Suppressor macrophage treated with lipopolysaccharide for 4 hours (primary cell): ENCODE measurements at places on chromosomes 7 and 10.
A peak's percentile ranks its signal among the peaks of the same experiment; 100 is the strongest.

DNA sequence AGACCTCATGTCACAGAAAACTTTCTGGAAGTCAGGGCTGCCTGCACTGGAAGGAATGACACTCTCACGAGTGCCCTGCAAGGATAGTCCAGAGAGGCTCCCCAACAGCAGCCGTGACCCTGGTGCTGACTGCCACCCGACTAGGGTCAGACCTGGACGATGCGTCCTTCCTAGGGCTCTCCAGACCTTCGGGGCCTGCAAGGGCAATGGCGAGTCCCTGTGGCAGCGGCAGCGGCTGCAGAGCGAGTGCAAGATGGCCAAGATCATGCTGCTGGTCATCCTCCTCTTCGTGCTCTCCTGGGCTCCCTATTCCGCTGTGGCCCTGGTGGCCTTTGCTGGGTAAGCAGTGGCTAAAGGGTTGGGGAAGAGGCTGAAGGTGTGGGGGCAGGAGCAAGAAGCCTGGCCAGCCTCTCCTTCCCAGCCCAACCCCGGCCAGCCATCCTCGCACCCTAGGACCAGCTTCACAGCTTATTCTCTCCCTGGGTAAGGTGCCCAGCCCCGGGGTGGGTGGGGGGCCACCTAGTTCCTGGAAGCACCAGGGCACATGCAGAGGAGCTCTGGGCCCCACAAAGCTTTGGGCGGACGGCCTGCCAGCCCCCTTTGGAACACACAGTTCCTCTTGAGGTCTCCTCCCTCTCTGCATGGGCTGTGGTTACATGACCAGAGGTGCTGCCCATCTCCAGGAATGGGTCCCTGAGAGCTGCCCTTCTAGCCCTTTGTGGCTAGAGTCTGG is 5.5 kb downstream of the OPN4 start:
- DNase-seq: no peak

DNA sequence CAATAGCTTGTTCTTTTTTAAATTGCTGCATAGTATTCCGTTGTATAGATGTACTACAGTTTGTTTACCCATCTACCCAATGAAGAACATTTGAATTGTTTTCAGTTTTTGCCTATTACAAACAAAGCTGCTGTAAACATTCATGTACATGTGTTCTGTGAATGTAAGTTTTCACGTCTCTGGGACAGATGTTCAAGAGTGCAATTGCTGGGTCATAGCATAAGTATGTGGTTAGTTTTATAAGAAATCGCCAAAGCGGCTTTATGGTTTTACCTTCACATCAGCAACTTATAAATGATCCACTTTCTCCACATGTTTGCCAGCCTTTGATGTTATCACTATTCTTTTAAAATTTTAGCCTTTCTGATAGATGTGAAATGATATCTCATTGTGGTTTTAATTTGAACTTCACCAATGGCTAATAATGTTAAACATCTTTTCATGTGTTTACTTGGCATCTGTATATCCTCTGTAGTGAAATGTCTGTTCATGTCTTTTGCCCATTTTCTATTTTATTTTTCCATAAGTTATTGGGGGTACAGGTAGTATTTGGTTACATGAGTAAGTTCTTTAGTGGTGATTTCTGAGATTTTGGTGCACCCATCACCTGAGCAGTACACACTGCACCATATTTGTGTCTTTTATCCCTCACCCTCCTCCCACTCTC is 73.5 kb downstream of the TBXAS1 start:
- DNase-seq: no peak

DNA sequence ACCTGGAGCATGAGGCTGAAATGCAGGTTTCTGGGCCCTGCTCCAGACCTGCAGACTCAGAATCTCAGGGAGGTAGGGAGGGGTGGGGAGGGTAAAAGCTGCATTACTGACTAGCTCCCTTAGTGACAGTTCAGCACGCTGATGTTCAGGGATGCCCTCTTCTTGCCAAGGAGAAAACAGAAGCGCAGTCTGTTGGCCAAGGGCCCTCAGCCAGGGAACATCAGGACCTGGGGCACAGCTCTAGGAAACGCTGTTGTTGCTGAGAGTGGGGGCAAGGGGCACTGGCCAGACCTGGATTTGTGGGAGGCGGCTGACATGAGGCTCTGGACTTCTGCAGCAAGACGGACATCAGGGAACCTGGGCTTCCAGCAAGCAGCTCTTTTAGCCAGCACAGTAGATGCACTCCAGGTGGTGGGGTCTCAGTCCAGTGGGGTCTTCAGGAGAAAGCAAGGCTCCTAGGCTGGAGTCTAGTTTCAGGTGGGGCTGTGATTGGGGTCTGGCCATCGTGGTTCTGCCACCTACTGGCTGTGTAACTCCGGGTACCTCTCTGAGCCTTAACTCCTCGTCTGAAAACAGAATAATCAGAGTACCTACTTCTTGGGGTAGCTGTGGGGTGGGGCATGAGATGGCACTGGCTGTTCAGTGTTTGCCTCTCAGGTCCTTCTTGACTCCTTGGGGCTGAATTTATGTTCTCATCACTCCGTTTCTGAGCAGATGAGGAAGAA is 72.9 kb upstream of the PRLHR start:
- no peak for DNase-seq

GRCh38 chr7:72710983-72711382 is 117.0 kb downstream of the TYW1B start:
- DNase-seq: no peak

DNA sequence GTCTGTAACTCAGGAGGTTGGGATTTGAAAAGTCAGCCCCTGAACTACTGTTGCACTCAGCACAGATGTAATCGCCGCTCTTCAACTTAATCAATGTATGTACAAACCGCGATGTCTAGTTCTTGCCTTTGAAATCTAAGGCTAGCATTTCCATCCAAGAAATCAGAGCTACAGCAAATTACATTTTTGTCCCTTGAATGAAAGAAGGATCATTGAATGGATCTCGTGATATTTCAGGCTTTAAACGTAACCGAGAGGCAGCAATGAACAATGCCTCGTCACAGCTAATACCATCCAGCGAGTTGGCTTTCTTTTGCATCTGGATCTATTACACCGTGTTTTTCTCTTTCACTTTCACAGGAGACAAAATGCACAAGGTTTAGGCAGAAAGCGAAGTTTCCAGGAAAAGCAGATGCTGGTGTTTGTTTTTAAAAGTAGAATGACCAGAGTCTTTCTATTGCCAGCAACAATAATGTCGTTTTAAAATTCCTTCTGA is 5.5 kb downstream of the SKIDA1 start:
- DNase-seq: peak; percentile 68

DNA sequence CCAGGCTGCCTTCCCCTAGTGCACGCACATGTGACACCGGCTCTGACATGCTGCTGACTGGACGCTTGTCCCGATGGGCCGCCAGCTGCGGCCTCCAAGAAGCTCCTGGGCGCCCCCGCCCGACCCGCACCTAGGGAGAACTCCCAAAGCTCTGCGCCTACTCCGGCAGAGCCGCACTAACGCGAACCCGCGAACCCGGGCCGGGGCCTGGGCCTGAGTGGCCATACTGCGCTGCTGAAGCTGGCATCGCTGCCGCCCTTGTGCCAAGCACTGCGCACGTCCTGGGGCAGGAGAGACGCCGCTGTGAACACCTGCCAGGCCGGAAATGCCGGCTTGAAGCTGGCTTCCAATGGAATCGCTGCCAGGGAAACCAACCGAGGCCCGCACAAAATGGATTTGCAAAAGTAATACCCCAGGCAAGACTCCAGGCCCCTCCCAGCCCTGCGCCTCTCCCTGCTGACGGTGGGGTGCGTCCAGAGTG is 85.1 kb downstream of the WASHC2A start:
- DNase-seq: no peak

GRCh38 chr10:130432271-130432670 is 296.1 kb downstream of the GLRX3 start:
- DNase-seq: no peak

GRCh38 chr10:70619271-70620019 is 16.9 kb upstream of the PRF1 start:
- DNase-seq: peak; percentile 43
